Activated CD8-positive, alpha-beta memory T cell treated with anti-CD3 and anti-CD28 coated beads for 1 hour (primary cell): ENCODE measurements at places on chromosomes 2 and 18.

GRCh38 chr2:216644842-216645635 is 11.8 kb downstream of the IGFBP2 start:
- no peak for DNase-seq

DNA sequence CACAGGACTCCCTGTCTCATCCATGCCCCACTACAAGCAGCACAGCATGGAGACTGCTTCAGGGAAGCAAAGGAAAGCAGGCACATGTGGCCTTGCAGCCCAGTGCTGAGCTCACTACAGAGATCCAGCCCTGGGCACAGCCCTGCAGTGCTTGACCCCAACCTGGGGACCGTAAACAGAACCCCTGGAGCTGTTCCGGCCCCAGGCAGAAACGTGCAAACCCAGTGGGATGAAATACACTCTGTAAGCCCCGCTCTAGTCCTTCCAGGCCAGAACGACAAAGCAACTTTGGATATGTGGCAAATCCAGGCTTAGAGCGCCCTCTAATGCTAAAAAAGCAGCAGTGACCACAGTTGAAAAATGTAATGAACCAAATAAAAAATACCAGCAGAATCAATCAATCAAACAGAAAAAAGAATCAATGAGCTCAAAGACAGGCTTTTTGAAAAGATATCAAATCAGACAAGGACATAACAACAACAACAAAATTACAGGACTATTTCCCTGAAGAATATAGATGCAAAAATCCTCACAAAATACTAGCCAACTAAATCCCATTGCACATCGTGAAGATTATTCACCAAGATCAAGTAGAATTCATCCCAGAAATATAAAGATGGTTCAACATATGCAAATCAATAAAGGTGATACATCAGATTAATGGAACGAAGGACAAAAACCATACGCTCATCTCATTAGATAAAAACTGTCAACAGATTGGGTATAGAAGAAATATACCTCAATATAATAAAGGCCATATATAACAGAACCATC is 45.6 kb downstream of the ZNF519 start:
- no peak for DNase-seq

GRCh38 chr2:18325118-18325517 is 235.3 kb downstream of the RDH14 start:
- no peak for DNase-seq

DNA sequence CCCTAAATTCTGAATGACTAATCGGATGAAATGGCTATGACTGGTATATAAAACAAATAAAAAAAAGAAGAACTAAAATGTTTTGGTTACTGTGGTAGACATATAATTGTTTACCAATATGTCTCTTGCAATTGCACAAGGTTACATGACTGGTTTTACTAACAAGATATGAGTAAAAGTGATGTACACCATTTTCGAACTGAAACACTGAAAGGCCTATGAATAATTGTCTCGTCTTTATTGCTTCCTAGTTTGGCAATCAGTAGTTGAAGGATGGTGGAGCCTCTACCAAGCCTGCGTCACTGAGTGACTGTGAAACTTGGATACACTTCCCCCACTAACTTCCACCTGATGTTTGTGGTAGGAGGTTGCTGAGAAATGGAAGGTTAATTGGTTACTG is 16.5 kb downstream of the CDH19 start:
- DNase-seq = no peak

DNA sequence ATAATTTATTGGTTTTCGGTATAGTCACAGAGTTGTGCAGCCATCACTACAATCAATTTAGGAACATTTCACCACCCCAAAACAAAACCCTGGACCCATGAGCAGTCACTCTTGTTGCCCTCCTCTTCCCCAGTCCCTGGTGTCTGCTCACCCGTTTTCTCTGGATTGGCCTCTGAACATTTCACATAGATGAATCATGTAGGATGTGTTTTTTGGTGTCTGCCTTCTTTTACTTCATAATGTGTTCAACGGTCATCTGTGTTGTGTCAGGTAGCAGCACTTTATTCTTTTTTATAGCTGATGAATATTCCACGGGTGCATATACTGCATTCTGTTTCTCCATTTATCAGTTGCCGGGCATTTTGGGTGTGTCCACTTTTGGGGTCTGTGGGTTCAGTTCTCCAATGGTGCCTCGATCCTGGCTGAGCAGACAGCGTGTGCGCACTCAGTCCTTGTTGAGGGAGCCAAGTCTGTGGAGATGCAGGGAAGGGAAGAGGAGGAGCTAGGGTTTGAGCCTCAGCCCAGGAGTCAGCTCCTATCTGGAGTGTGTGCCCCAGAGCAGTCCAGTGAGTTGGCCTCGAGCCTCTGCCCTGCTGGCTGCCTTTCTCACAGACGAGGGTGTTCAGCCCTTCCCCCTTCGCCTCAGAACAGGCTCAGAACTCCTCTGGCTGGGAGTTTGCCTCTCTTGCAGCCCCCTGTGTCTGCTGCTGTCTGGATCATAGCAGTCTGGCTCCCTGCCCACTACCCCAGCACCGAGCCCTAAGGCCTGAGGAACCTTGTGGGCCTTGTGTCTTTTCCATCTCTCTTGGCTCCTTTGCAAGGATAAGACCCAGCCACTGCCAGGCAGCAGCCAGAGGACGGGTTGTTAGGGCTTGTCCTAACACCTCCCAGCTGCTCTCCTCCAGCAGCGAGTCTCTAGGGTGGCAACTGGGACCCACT is 18.0 kb downstream of the C2orf74 start:
- DNase-seq = no peak

DNA sequence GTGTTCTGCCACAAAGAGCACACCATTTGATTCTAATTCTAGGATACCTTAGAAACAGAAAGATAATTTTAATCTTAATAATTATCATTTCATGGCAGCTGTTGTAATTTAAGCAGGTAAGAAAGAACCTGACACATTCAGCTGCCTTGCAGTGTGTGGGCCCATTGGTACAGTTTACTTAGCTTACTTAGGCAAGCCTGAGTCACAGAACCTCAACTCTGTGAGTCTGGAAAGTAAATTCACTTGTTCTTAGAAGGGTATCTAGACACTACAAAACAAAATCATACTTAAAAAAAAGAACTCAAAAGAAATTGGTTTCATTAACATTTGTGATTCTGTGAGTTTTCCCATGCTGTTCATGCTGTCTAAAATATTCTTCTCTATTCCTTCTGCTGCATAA is 956.3 kb upstream of the SLC39A10 start:
- DNase-seq = no peak

- DNase-seq = no peak
Measured at GRCh38 chr18:54250846-54251261, 18.5 kb upstream of the POLI start.

DNA sequence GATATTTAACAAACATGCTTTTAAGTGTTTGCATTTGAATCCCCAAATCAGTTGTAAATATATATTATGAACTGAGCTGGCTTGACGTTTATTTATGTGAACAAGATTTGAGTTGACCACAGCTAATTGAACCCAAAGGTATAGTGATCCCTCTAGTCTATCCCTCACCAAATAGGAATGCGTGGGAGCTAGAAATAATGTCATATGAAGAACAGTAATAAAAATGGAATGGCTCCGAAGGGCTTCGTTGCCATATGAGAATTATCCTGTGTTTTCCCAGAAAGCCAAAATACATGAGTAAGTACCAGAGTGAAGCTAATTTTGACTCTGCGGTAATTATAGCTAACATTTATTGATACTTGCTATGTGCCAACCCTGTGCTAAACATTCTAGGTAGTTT is 142.7 kb downstream of the ADCYAP1 start:
- no peak for DNase-seq

DNA sequence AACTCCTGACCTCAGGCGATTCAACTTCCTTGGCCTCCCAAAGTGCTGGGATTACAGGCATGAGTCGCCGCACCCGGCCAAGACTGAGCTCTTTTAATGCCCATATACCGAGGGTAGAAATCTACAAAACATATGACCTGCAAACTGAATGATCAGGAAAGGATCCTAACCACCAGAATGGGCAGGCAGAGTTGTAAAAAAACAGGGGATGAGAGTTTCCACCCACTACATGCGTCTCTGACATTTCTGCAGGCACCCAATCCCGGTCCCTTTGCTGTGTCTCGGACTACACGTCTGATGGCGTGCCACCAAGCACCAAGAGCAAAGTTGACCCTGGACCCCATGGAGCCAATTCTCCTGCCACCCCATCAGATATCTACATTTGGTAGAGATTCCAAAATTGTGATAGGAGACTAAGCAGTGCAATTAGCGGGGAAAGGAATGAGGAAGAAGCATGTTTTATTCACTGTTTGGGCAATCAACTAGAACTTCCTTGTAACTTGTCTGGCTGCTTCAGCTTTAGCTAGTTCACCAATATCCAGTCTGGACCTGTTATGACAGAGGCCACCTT is 74.1 kb downstream of the ATP8B1 start:
- no peak for DNase-seq

- DNase-seq = no peak
Measured at GRCh38 chr2:26767894-26768487, 3.9 kb downstream of the SLC35F6 start.

GRCh38 chr2:55087501-55087900 is 37.2 kb upstream of the RTN4 start:
- no peak for DNase-seq

DNA sequence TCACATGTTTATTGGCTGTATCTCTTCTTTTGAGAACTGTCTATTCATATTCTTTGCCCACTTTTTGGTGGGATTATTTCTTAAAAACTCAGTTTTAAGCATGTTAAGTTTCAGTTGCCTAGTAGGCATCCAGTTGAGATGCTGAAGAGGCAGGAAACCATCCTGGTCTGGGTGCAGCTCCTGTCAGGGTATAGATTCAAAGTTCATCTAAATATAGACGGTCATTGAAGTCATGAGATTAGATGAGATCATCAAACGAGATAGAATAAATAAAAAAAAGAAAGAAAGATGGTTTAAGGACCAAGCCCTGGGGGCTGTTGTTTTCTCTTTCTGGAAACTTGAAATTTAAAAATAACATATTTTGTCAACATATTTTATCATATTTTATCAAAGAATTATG is 9.2 kb upstream of the DNAH7 start:
- no peak for DNase-seq

DNA sequence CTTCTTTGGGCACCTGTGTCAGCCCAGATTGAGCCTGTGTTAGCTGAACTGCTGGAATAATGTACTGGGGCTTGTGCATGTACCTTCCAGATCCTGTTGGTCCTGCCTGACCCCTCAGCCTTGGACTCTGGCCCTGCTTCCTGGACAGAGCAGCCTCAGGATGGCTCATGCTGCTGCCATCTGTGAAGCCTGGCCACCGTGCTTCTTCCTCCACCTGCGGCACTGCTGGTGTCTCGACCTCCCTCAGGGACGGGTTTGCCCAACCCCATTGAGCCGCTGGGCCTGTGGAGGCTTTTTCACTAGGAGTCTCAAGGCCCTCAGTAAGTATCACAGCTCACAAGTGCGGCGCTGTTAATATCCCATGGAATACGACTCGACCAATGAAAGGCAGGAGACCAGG is 342.7 kb downstream of the TGIF1 start:
- DNase-seq = no peak

DNA sequence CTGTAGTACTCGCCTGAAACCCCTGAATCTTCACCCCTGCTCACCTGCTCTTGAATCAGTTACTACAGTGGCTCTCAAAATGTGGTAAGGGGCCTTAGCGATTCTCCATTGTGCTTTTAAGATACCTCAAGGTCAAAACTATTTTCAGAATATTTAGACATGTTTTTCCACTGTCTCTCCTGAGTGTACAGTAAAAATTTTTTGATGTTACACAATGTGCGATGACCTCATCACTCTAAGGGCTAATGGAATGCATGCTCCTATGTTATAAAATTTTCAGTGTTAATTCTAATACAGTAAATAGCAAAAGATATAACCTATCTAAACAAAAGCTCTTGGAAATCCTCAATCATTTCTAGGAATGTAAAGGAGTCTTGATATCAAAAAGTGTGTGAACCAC is 336.9 kb upstream of the PKDCC start:
- no peak for DNase-seq

GRCh38 chr2:65557616-65558573 is 125.5 kb upstream of the SPRED2 start:
- no peak for DNase-seq
